Cerebellar cortex (tissue), 1 donor: ENCODE measurements at places on chromosomes 12 and 14.
A peak's percentile ranks its signal among the peaks of the same experiment; 100 is the strongest.

DNA sequence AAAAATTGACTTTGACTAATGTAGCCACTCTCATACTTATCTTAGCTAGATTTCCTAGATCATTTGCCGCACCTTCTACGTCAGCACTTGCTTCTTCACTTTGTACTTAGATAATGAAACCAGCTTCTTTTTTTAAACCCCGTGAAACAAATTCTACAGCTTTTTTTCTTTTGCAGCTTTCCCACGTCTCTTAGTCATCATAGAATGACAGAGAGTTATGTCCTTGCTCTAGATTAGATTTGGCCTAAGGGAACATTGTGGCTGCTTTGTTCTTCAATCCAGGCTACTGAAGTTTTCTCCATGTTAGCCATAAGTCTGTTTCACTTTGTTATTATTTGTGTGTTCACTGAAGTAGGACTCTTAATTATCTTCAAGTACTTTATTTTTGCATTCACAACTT lies 94.9 kb downstream of the SLCO1A2 start:
- DNase-seq = no peak

- DNase-seq = no peak
Measured at GRCh38 chr12:89369166-89369565, 16.9 kb upstream of the DUSP6 start.

DNA sequence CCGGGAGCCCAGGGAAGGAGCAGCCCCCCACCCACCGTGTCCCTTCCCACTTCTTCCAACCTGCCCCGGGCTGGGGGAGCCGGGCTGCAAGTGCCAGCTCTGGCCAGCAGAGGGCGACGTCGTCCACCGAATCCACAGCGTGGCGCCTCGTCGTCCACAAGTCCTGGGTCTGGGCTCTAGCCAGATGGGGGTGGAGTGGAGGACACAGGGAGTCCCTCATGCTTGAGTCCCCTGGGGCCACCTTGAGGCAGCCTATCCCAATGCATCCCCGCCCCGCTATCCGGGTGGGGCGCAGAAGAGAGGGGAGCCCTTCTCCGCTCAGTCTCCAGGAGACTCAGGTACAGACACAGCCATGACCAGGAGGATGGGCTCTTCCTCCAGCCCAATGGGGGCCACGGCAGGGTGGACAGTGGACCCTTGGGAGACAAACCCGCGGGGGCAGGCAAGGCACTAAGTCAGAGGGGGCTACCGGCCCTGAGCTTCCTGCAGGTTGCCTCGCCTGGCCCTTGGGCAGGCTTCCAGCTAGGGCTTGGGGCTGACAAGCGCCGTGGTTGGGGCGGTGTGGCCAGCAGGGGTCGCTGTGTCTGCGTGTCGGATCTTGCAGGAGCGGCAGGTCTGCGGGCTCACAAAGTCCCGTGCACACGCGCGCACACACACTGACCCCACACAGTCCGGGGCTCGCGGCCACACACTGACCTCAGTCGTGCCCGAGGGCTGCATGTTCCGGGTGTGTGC lies 5.5 kb downstream of the AQP5 start:
- peak; percentile 82 for DNase-seq

DNA sequence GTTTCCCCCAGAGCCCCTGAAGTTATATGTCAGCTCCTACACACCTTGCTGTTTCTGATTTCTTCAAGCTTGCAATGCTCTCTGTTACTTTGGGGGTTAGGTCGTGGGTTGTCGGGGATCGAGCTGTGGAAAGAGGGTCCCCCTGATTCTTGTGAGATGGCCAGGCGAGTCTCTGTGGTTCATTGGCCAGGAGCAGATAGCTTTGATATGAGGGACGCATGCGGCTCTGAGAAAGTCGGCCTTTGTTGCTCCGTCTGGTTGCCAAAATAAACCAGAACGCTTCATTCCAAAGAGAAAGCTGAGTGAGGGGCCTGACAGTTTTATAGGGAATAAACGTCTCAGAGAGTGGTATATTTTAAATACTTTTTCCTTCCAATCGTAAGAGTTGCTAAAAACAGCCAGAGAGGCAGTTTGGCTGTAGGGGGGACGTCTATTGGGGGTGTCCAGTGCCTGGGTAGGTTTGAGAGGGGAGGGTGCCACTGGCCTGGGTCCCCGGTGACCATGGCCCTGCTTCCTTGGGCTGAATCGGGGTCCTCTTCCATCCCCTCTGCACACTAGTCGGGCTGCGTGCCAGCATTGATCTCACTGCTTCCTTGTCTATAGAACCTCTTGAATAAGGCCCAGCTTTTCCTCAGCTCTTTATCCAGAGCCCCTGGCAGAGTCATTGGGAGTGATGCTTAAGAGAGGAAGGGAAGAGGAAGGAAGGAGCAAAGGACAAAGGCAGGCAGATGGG lies 18.9 kb downstream of the CCND2 start:
- DNase-seq = no peak

- no peak for DNase-seq
Measured at GRCh38 chr12:15664491-15664890, 124.7 kb downstream of the EPS8 start.

DNA sequence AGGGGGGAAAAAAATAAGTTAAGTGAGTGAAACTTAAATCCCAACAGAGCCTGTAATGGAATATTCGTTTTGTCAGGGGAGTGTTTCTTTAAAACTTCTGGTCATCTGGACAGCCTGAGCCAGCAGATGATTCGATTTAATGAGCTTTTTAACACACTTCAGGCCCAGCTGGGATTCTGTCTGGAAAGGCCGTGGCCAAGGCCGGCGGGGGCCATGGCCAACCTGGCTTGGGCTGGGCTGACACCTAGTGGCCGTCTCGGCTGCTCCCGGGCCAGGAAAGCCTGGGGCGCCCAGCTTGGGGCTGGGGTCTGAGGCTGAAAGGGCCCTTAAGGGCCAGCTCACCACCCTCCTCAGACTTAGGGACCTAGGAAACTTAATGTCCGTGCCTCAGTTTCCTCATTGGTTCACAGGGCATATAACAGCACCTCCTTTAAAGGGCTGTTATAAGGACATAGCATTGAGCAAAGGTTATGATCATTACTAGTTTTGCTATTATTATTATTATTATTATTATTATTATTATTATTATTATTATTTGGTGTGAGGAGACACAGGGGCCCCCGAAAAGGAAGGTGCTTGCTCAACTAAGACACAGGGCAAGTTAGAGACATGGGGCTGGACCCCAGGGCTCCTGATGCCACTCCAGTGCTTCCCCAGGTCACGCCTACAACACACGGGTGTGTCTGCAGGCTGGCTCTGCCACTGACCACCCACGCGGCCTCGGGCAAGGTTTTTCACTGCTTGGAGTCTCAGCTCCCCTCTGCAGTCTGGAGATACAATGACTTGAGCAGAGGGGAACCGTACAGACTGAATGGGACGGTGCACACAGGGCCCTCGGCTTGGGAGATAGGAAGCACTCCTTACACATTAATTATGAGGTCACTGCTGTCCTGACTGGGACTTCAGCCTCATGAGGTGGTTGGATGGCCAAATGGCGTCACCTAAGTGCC lies 84.0 kb downstream of the SYNE3 start:
- peak; percentile 37 for DNase-seq

- DNase-seq = no peak
Measured at GRCh38 chr12:13880613-13881012, 100.8 kb downstream of the GRIN2B start.

DNA sequence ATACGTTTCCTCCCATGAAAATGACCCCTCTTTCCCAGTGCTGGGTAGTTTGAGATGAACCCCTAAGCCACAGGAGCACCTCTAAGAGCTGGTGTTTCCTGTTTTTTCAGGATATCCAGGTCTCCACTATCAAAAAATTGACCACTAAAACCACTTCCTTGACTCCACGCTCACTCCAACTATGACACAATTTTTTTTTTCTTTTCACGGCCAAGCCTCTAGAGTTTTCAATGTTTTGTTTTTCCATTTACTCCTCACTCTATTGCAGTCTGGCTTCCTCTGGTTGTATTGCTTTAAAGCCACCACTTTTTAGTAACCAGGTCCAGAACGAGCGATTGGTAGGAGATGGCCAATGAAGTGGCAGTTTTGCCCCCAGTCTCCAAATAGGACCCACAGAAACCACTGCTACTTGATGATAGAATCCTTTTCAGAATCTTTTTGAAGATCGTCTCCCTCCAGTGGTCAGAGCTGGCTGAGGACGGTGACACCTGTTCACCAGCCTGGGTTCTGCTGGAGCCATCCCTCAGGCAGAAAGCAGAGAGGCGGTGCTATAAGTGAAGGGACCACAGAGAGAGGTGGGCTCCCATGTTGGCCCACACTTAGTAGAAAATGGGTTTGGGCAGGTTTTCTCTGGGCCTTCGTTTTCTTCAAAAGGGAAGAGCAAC lies 454.4 kb downstream of the VRK1 start:
- DNase-seq = no peak

GRCh38 chr14:88463318-88463717 lies 77.9 kb downstream of the SPATA7 start:
- DNase-seq = peak; percentile 25

DNA sequence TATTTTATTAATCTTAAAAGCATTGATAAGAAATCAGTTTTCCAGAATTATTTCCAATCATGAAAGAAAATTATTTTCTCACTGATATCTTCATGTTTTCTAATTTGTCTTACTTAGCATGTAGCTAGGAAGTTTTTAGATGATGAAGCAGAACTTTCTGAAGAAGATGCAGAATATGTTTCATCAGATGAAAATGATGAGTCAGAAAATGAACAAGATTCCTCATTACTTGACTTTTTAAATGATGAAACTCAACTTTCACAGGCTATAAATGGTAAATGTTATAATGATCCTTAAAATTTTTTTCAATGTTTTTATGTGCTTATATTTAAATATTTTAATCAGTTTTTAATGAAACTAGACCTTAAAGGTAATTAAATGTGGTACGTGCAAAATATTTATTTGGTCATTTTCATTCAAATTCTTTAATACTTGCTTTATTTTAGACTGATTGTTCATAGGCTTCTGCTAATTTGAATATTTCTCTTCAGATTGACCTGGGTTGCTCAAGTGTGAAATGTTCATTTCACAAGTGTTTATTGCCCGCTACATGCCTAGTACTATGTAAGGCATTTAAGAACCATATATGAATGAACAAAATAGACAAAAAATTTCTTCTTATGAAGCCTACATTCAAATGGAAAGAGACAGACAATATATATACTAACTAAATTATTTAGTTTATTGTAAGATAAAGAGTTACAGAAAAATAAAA lies 49.5 kb downstream of the FANCM start:
- DNase-seq = no peak

- no peak for DNase-seq
Measured at GRCh38 chr12:54585243-54585642, 3.2 kb downstream of the PPP1R1A start.

GRCh38 chr12:110578694-110579534 lies 4.2 kb downstream of the PPTC7 start:
- no peak for DNase-seq

DNA sequence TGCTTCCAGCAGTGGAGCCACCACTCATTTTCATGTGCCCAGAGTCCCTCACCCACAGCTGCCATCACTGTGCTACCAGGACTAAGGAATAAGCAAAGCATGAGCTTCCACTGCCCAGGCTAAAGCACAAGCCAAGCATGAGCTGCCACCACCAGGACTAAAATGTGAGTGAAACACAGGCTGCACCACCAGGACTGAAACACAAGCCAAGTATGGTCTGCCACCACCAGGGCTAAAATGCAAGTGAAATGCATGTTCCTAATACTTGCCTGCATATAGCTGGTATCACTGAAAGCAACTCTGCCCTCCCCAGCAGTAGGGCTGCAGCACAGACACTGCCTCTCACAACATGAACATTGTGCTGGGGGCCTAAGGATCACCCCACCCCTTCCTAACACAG lies 30.0 kb downstream of the CEP83 start:
- DNase-seq = no peak

GRCh38 chr14:74737753-74738325 lies 24.9 kb downstream of the FCF1 start:
- DNase-seq = no peak

DNA sequence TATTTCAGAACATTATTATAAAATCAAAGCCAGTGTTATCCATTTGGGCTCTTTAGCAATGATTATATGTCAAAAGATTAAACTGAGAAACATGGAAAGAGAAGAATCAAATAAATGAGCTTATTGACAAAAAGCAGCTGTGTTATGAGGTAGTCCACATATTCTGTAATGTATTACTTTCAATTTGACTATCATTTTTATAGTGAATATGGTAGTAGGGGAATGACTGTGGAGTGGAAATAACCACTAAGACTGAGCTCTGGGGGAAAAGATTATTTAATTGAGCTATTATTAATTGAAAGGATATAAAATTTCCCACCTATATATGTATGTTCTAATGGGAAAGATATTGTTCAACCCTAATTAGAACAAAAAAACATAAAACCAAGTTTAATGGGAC lies 381.3 kb downstream of the TMTC2 start:
- DNase-seq = no peak

- no peak for DNase-seq
Measured at GRCh38 chr12:52239767-52240166, 6.7 kb downstream of the KRT7 start.

- DNase-seq = no peak
Measured at GRCh38 chr12:120438495-120439198, 734 bp downstream of the COX6A1 start.

DNA sequence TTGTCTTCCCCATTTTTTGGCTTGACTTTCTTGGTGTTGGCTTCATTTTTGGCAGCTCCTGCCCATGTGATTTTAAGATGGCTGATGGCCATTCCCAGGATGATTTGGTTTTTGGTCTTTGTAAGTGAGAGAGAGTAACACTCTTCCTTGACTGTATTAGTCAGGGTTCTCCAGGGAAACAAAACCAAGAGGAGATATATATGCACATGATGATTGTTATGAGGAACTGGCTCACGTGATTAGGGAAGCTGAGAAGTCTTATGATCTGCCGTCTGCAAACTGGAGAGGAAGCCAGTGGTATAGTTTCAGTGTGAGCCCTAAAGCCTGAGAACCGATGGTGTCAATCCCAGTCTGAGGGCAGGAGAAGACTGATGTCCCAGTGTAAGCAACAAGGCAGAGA lies 146.6 kb downstream of the NRXN3 start:
- no peak for DNase-seq

DNA sequence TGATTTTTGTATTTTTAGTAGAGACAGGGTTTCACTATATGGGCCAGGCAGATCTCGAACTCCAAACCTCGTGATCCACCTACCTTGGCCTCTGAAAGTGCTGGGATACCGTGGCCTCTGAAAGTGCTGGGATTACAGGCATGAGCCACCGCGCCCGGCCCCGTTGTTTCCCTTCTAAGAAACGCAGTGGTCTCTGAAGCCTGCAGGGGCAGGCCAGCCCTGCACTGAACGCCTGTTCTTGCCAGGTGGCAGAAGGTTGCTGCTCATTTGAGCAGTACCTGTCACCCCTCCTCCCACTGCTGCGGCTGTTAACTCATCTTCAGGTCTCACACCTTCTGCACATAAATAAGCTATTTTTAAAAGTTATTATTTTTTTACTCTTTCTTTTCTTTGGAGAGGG lies 24.3 kb downstream of the GPRC5A start:
- DNase-seq = peak; percentile 61

DNA sequence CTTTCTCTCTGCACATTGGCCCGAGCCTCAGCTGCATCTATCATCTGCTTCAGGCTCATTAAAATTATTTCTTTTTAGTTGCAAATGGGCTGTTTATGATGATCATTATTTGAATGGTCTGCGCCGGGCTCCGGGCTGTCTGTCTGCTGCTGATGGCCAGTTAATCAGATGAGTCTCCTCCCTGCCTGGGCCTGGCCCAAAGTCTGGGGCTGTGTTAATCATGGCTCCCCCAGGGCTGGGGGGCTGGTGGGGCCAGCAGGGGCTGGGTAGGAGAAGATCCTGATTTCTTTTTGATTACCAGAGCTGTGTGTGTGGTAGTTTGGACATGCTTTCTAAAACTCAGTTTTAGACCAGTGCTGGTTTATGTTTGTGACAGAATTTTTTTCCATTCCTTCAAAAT lies 159.1 kb downstream of the PHETA1 start:
- DNase-seq = no peak
